ENCODE measurements at places on chromosomes 16 and 17.

DNA sequence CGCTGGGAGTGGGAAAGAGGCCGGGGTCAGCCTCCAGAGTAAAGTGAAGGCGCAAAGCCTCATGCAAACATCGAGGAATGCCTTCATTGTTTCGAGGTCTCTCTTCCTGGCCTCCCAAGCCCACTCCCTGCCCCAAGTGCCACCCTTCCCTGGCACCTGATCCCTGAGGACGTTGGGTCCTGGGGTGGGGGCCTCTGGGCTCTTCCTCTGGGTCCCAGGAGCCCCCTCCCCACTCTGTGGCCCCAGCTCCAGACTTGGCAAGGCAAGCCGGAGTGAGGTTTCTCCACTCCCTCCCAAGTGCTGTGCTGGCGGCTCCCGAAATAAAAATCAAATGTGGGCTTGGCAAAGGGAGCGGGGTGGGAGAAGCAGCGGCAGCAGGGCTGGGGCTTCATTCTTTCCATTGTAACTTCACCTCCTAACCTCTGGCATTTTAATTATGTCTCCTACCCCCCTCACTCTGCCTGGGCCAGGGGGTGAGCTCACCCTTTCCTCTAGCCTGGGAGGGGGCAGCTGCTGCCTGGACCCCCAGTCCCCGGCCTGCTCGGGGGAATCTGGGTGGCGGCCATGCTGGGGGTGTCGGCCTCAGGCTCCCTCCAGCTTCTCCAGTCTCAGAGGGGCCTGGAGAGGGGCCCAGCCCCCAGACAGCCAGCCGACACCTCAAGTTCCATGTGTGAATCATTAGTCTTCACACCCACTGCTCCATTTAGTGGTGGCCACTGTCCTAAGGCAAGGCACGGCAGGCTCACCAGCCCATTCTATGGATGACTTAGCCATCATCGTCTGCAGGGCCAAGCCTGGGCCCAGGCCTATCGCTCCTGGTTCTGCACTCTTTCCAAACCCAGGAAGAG is 14.6 kb upstream of the TMEM92 start:
- no peak for DNase-seq

DNA sequence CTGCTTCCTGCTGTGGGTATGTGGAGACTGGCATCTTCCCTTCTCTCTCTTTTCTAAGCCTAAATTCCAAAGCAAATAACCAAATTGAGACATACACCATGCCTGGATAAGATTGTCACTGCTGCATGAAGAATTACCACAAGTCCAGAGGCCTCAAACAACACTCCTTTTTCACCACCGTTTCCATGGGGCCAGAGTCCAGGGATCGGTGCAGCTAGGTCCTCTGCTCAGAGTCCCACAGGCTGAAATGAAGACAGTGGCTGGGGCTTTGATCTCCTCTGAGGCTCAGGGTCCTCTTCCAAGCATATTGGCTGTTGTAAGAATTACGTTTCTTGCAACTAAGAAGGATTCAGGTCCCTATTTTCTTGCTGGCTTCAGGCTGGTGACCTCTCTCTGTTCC is 130.4 kb downstream of the SLC39A11 start:
- no peak for DNase-seq

GRCh38 chr17:53942436-53942835 is 119.7 kb downstream of the KIF2B start:
- DNase-seq: no peak

DNA sequence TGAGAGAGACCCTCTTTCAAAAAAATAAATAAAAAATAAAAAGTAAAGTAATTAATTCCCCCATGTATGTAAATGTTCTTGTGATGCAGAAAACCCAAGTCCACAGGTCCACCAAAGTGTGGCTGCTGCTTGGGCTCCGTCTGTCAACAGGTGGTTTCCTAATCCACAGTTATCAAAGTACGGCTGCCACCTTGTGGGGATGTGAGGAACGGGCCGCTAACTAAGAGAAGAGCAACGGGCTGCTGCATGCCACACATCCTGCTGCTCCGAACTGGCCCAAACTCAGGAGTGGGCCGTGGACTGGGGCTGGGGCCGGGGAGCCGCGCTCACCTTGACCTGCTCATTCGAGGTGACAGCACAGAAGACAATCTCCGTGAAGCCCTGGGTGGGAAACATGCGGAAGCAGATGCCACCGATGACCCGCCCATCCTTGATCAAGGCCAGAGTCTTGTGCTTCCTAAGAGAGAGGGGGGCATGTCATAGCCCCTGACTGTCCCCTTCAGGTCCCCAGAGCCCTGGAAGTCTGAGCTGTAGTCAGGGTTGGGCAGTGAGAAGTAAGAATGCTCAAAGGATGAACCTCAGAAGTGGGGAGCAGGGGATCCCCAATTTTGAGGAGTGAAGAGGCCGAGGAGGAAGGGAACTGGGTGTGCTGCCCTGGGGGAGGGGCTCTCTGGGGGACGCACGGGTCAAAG is 4.3 kb downstream of the KAT2A start:
- peak; percentile 92 for DNase-seq

GRCh38 chr17:62876673-62877405 is 68.7 kb upstream of the MARCHF10 start:
- DNase-seq: no peak

- no peak for DNase-seq
Measured at GRCh38 chr17:63345611-63346010, 100.5 kb downstream of the CYB561 start.

- no peak for DNase-seq
Measured at GRCh38 chr17:57369509-57369945, 113.2 kb downstream of the MSI2 start.

GRCh38 chr17:76598004-76598439 is 12.4 kb upstream of the ST6GALNAC2 start:
- peak; percentile 99 for DNase-seq

DNA sequence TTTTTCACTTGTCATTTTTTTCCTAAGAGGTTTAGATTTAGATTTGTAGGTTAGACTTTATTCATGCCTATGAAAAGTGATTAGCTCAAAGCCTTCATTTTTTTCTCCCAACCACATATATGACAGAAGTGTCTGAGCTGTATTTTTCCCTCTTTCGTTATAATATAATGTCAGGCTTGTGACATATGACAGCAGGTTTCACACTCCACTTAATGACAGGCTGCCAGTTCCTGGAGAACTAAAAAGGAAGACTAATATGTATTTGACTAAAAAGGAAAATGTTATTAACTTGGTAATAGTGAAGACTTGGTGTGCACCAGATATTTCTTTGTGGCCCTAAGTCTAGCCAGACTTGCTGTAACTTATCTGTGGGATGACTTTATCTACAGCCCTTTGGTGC is 200.7 kb upstream of the CACNG5 start:
- peak; percentile 34 for DNase-seq

DNA sequence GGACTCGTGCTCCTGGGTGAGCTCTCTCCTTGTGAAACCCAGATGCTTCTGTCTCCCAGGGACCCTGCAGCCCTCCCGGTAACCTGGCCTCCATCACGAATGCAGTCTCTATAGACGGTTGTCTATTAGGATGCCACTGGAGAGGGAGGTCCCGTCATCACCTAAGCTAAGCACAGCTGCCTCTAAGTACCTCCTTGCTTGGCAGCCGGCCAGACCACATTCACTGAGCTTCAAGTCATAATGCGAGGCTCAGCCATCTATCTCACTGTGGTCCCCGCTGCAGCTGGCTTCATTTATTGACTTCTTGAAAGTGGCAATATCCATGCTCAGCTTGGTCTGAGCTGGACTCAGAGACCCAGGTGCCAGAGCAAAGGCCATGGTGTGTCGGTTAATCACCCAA is 74.5 kb upstream of the HSBP1 start:
- DNase-seq: no peak

DNA sequence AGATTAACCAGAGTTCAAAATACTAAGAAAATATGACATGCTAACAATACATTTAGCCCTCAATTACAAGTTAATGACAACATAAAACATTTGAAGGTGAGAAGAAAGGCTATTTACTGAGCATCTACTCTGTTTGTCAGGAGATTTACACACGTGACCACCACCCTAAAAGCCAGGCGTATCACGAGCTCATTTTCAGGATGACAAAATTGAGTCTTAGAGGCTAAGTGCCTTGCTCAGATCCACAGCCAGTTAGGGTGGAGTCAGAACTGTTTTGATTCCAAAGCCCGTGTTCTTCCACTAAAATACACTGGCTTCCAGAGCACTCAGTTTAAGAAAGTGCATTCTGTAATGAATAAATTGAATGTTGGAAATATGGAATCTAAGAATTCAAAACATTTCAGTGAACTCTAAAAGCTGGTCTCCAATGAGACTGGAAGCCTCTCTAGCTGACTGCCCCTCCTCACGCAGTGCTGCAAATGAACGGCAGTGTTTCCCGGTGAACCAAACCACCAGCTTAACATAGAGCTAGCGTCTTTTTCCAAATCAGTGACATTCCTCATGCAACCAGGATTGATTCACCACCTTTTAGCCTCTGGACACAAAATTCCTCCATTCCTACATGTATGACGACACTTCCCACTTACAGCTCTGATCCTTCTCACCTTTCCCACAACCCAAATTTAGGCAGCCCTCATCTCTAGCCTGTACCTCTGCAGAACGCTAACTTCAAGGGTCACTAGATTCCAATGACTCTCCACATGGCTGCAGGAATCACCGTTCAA is 5.9 kb downstream of the ZDHHC7 start:
- no peak for DNase-seq

DNA sequence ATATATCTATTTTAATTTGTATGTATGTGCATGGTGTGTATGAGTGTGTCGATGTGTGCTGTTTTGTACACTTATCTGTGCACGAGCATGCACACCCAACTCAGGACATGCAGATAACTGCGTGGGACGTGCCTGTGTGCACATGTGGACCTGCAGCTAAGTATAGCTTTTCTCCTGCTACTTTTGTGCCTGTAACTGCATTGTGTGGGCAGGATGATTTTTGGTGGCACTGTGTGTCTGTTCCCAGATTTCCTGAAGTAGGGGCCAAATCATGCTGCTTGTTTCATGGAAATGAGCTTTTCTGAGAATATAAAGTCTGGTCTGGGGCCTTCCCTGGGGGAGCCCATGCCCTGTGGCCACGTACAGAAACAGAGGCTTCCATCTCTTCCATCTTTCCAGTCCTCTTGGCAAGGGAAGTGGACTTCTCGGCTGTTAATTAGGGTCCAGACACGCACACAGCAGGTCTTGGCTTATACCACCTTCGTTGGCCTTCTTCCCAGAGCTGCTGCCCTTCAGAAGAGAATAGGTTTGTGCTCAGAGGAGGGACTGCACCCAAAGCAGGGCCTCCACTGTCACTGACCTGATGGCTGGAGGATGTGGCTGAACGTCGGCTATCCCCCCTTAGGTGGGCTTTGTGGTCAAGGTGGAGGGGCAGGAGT is 30.2 kb downstream of the SPNS3 start:
- DNase-seq: no peak

DNA sequence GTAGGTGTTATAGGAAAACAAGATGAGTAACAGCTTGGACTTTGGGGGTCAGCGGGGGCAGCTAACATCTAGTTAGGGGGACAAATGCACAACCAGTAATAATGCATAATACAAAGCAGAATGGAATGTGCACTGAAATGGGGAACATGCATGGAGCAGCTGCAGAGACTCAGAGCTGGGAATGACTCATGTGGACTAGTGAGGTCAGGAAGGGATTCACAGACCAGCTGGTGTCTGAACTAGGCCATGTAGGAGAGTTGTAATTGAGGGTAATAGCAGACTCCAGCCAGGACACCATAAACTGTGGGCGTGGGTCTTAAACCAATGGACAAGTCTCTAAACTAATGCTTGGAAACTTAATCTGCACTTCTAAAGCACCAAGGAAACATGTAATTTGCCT is 176.8 kb upstream of the ASIC2 start:
- DNase-seq: peak; percentile 14

- DNase-seq: peak; percentile 57
Measured at GRCh38 chr17:64084086-64084939, 45.6 kb downstream of the ERN1 start.

DNA sequence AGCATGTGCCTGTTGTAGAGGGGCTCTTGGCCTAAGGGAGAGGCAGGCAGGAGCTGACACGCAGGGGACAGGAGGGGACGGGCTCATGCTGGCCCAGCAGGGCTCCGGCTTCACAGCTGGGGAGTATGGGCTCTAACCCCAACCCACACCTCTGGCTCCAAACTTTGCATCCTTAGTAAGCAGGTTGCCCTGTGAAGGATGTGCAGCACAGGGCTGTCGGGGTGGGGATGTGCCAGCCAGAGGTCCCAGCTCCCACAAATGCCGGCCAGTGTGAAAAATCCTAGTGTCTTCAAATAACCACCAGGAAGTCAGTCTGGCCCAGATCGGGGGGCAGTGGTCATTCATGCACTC is 14.0 kb upstream of the FAM83G start:
- no peak for DNase-seq

DNA sequence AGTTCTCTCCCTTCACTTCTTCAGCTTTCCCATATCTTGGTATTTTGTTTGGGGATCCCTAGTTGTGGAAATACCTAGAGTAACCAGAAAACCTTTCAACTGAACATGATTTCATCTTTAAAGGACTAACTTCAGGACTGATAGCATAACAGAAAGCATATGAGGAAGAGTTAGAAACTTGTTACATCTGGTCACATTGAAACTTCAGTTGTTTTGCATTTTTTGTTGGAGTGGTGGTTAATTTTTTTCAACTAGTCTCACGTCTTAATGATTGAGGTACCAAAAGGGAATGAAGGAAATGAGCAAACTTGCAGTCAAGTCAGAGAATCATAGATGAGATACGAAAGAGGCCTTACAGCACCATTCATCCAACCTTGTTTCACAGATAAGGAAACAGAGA is 49.6 kb downstream of the TANGO6 start:
- no peak for DNase-seq

DNA sequence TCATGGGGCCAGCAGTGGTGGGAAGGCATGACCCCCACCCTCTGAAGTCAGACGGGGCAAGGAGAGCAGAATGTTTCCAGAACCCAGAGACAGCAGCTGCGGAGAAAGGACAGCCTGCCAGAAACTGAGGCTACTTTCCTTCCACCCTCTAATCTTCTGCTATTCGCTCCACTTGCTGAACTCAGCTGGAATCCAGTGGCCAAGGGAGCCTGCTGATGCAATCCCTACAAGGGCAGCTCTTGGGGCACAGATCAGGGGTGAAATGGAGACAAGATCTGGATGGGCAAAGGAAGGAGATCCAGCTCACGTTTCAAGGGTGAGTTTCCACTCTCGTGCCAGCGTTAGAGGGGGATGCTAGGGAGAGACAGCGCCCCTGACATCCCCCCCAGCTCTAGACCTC is 479.1 kb downstream of the SLC39A11 start:
- DNase-seq: no peak

- DNase-seq: no peak
Measured at GRCh38 chr17:44284024-44284400, 16.1 kb upstream of the SLC4A1 start.

DNA sequence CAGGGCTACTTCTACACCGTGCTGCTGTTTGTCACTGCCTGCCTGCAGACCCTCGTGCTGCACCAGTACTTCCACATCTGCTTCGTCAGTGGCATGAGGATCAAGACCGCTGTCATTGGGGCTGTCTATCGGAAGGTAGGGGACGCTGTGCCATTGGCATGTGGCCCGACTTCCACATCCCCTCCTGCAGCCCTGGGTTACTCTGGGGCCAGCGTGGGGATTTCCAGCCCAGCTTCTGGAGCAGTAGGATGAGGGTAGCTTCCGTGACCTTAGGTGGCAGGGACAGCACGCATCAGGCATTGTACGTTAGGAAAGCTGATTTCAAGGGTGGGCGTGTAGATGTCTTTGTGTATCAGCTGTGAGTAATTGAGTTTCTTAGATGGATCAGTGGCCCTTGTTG is 96.5 kb downstream of the ABCC1 start:
- peak; percentile 13 for DNase-seq
